ENCODE measurements at places on chromosomes 6 and 20.

- DNase-seq = no peak
These were observed 7.0 kb upstream of the TUBB2A start for GRCh38 chr6:3164388-3164787.

DNA sequence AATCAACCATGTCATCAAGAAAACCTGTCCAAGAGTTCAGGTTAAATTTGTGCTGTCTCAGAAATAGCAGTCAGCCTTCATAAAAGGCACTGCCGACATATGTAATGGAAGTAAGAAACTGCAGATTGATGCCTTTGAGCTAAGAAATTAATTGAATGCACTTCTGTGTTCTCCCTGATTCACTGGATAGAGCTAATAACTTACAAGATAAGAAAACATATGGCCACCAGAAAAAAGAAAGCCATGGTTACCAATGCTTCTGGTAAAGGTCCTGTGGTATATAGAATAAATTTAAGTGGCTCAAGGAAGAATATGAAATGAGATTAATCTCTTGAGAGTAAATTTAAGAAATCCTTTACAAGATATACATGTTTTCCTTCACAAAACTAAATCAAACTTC is 242.5 kb upstream of the UFL1 start:
- no peak for DNase-seq

DNA sequence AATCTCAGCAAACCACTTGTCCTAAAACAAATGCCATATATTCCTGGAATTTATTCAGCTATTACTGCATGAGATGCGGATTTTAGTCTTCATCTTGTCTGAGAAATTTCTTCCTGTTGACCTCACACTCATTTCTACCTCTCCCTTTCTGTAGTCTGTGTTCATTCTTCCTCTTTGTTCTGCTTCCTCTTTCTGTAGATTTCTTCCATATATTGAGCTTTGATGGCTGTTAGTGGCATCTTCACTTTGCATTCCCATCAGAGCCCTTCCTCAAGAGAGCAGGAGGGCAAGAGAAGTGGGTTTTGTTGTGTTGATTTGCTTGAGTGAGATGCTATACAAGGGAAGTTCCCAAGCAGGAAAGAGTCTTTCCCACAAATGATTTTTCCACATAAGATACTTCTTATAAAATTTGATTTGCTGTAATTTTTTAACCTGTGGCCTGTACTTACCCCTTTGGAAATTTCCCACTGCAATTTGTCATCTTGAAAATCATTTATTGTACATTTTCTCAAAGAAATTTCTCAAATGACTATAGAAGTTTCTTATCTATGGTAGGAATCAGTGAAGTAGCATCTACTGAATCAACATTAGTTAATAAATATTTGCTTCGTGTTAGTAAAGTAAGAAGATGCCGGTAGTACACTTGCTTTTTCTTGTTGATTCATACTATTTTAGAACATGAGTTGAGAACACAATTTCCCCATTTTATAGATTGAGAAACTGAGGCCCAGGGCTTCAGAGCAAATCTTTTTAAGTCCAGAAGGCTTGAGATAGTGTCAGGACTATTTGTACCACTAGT is 43.8 kb downstream of the MAP3K4 start:
- DNase-seq = no peak

GRCh38 chr6:169142538-169142844 is 111.2 kb downstream of the THBS2 start:
- no peak for DNase-seq

- no peak for DNase-seq
These were observed 52.7 kb downstream of the TGM2 start for GRCh38 chr20:38112261-38112929.

GRCh38 chr6:15594512-15595259 is 68.1 kb downstream of the DTNBP1 start:
- DNase-seq = no peak
